ENCODE measurements at places on chromosomes 12 and 14. TPM values are rescaled to one million over a fixed set of nuclear protein-coding genes. Genes with fewer than 3 reads are reported as not detected.
A peak's percentile ranks its signal among the peaks of the same experiment; 100 is the strongest.

DNA sequence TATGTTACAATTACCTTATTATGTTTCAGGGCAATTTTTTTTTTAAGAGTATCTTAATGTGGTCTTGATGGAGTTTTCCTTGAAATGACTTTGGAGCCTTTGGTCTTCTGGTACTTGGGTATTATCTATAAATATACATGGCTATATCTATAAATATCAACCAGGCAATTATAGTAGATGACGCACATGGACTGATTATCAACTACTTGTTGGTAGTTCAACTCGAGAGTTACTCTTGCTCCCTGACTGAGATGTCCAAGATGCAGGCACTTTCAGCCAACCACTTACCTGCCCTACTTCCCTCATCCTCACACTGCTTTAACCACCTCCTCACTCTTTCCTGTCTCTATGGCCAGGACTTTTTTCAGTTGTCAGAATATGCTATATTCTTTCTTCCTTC, 85.4 kb downstream of the NTN4 start:
- DNase-seq, result no peak

GRCh38 chr12:30725739-30726138, 29.0 kb downstream of the CAPRIN2 start:
- no peak for DNase-seq

- DNase-seq, result no peak
Observed at GRCh38 chr14:20801726-20802125, 918 bp downstream of the RNASE1 start.

DNA sequence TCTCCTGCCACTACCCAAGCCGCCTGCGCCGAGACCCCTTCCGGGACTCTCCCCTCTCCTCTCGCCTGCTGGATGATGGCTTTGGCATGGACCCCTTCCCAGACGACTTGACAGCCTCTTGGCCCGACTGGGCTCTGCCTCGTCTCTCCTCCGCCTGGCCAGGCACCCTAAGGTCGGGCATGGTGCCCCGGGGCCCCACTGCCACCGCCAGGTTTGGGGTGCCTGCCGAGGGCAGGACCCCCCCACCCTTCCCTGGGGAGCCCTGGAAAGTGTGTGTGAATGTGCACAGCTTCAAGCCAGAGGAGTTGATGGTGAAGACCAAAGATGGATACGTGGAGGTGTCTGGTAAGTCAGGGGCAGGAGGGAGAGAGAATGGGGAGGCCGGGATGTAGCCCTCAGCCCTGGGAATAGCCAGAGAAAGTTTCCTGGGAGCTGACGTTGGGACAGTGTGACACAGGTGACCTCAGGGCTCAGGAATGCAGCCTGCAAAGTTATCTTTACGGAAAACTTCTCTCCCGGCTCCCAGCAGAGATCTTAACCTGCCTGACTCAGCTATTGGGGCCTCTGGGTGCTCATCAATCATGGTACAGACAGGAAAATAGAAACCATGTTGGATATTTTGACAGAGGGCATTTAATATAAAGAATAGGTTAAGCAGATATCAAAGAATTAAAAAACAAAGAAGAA, 747 bp downstream of the HSPB8 start:
- DNase-seq, result no peak

- DNase-seq, result no peak
Observed at GRCh38 chr12:128796439-128797118, 27.2 kb downstream of the SLC15A4 start.

- DNase-seq, result peak; percentile 48
Observed at GRCh38 chr12:46459861-46460545, 87.4 kb upstream of the SLC38A2 start.

DNA sequence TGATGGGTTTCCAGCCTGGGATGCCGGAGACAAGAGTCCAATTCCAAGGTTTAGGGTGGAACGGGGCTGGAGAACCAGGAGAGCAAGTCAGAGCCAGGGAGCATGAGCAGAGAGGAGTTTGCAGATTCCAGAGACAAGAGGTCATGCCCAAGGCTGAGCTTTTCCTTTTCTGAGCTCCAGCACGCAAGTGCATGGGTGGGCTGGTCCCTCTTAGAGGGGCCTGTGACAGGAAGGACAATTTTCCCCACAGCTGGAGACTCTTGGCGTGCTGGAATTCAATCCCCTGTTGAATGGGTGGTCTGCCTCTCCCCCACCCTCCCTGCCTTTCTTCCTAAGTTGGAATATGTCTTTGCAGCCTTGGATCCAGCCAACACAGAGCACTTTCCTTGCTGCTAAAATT, 431.9 kb downstream of the BCL11B start:
- no peak for DNase-seq

- no peak for DNase-seq
Observed at GRCh38 chr14:68541178-68541896, 251.5 kb downstream of the ZFP36L1 start.

GRCh38 chr14:38791862-38792261, 311.2 kb downstream of the SEC23A start:
- no peak for DNase-seq

DNA sequence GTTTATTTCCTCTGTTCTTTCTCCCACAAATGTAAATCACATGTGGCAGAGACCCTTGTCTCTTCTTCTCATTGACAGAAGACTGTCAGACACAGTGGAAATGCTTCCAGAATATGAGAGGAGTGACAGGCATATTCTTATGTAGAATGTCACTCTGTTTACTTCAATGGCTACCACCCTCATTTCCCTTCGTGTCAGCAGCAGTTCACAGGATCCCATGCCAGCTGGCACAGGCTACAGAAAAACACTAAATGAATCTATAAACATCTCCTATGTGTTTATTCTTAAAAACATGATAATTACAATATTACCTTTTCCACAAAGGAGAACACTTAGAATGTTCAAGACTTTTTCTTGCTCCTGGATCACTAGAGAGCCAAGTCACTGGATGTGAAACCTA, 183.8 kb upstream of the CNTN1 start:
- DNase-seq, result no peak

DNA sequence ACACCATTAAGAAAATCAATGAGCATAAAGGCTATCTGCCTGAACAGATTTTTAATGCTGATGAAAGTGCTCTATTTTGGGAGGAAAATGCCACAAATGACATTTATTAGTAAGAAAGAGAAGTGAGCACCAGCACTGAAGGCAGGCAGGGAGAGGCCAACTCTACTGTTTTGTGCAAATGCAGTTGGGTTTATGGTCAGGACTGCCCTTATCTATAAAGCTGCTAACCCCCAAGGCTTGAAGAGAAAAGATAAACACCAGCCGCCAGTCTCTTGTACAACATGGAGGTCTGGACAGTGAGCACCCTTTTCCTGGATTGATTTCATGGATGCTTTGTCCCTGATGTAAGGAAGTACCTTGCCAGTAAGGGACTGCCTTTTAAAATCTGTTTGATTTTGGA, 246.8 kb upstream of the SFSWAP start:
- no peak for DNase-seq

DNA sequence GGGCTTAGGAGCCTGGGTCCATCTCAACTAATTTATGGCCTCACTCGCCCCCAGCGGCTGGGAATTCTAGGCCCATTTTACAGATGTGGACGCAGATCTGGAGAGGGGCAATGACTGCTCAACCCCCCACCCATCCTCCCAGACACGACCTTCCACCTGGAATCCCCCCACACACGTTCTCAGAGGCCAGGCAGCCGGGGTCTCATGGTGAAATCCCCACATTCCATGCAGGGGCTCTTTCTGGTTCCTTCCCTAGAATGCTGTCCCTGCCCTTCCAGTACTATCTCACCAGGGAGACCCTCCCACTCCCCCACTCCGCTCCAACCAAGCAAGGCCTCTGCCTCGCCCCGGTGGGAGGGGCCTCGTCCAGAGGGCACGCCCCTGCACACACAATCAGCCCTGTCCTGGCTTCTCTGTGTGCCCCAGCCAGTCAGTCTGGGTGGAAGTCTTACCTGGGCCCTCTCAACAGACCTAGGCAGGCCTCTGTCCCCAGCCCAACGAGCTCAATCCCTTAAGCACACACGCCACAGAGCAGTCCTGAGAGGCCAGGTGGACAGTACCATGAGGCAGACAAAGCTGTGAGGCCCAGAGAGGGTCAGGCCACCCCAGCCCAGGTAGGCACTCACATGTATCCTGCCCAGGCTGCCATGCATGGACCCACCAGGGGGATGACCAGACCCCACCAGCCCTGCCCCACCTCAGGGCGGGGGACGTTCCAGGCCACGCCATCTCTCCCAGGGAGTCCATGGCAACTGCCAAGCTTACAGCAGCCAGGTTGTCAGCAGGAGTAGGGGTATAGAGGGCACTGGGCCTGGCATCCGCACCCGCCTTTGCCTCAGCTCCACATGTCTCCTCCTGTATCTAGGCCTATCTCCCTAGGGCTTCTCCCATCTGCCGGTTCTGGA, 1.3 kb upstream of the ANKRD9 start:
- DNase-seq, result peak; percentile 33

DNA sequence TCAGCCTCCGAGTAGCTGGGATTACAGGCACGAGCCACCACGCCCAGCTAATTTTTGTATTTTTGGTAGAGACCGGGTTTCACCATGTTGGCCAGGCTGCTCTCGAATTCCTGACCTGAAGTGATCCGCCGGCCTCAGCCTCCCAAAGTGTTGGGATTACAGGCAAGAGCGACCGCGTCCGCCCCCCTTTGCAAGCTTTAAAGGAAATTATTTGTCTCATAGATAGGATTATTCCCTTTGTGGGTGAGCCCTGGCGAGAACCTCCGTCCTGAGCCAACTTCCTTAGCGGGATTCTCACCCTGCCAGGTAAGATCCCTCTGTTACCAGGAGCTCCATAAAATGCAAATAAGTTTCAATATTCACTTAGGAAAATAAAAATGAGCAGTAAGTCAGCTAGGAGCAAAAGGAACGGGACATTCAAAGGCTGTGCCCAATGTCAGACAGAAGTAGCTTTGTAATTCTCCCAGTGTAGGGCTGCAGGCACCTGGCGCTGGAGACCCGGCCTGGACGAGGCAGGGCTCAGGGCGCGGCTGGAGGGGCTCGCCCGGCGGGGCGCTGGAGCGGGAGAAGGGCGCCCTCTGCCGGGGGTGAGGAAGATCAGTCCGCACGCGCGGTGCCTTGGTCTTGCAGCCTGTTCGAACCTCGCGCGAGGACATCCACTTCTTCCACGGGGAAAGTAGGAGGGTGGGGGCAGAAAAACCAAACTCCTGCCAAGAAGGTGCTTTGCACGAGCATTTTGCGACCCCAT, 47.2 kb upstream of the PLXNC1 start:
- DNase-seq, result peak; percentile 82

DNA sequence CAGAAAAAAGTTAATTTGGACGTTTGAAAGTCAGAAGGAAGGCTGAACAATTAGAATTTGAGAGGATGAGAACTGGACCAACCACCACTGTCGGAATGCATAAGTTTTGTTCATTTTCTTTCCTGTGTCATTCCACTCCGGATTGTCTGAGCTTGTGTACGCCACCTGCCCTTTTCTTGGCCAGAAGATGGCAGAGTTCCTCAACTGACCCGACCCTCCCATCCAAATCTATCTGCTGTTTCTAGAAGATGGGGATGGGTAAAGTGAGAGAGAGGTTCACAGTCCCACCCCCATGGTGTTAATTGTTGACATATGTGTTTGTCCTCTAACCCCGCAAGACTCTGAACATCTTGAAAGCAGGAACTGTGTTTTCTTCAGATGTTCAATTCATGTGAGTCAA, 388.0 kb downstream of the VRK1 start:
- peak; percentile 54 for DNase-seq

Gene MDM2
- 166 TPM for total RNA-seq

Gene ZFHX2
- total RNA-seq, result 0.36 TPM

Gene RALGAPA1
- total RNA-seq, result 21.0 TPM

Gene DEPDC4
- total RNA-seq, result 3.4 TPM

Gene RNASE4
- 0.19 TPM for total RNA-seq

Gene SLC25A3
- 714 TPM for total RNA-seq

Gene POC1B
- total RNA-seq, result 22.8 TPM

Gene TUBA1B
- total RNA-seq, result 2,914 TPM

All from activated naive CD4-positive, alpha-beta T cell treated with anti-CD3 and anti-CD28 coated beads for 36 hours (primary cell).